H4 (cell line): ENCODE measurements at places on chromosomes 7 and 10. TPM values are rescaled to one million over a fixed set of nuclear protein-coding genes. Genes with fewer than 3 reads are reported as not detected.

DNA sequence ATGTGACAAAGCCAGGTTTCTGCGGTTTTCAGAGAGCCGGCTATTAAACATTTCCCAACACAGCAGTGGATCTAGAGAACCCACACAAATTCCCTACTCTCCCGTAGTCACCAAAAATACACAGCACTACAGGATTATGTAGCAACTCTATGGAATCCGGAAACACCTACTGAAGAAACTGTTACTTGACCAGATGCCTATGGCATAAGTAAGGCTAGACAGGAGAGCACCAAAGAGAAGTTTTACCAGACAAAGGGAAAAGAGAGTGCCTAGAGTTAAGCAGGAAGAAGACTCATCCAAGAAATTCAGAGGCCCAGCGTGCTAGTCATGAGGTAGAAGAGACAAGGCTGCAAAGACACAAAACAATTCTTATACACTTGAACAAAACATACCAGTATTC lies 321.1 kb downstream of the PARD3 start:
- DNase-seq: no peak

- no peak for DNase-seq
These were observed 74.2 kb downstream of the FAS start for GRCh38 chr10:89064748-89065147.

DNA sequence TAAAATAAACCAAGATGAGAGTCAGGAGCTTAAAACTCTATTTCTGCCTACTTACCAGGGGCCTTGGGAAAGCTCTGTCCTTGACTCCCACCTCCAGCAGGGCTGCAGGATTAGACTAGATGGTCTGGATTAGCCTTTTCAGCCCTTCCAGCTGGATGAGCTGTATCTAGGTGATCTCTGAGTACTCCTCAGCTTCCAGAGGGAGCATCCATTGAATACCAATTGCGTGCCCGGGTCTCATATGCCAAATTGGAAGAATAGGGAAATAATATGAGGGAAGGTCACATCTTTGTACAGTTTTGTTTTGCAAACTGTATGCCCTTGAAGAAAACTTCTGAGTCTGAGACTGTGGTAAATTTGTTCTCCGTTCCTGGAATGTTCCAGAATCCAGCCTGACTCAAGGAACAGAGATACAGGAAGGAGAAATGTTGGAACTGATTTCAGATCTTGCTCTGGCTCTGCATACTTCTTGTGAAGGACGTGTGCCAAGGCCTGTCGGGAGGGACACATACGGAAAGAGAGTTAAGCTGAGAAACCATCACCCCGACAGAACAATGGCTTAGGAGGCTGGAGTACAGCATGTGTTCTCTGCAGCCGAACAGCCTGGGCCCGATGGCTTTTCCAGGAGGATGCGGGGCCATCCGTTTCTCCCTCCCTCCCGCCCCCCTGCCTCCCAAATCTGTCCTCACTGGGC lies 44.9 kb downstream of the MINDY4 start:
- no peak for DNase-seq

GRCh38 chr7:130970196-130970595 lies 236.2 kb upstream of the KLF14 start:
- no peak for DNase-seq

CLCN1 gene
- not detected in 2 replicates for total RNA-seq
